ENCODE measurements at places on chromosomes 1 and 21.

- no peak for DNase-seq
Measured at GRCh38 chr1:58031416-58031815, 515.1 kb downstream of the OMA1 start.

DNA sequence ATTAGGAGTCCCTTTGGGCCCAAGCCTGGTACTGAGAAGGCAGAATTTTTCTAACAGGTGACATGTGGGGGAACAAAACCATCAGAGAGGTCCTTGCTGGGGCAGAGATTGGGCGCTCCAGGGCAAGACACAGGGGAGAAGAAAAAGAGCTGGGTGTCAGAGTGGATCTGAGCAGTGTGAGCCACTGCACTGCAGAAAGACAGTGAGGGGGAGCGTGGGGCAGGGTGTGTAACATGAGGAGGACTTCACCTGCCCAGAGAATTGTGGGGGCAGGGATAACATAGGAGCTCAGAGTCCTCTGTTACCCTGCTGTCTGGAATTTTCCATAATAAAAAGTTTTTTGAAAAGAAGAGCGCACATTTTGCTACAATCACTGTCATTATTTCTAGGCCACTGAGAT lies 25.5 kb upstream of the CSF3R start:
- DNase-seq, result no peak

- no peak for DNase-seq
Measured at GRCh38 chr1:219805191-219805590, 123.2 kb downstream of the SLC30A10 start.

GRCh38 chr1:230745071-230745470 lies 2.1 kb upstream of the CAPN9 start:
- DNase-seq, result no peak

GRCh38 chr1:53946252-53947171 lies at the start of gene LRRC42:
LRRC42 (plus strand) TSS chr1:53946350; CDS start chr1:53952000, 5,650 bp downstream.
- DNase-seq, result no peak

DNA sequence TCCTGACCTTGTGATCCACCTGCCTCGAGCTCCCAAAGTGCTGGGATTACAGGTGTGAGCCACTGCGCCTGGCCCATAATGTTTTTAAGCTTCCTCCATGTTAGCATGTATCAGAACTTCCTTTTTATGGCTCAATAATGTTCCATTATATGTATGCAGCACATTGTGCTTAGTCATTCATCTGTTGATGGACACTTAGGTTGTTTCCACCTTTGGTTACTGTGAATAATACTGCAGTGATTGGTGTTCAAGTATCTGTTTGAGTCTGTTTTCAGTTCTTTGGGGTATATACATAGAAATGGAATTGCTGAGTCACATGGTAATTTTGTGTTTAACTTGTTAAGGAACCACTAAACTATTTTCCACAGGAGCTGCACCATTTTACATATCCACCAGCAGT lies 17.7 kb downstream of the CMPK1 start:
- no peak for DNase-seq

- DNase-seq, result no peak
Measured at GRCh38 chr1:109771712-109772657, 8.3 kb upstream of the EPS8L3 start.

DNA sequence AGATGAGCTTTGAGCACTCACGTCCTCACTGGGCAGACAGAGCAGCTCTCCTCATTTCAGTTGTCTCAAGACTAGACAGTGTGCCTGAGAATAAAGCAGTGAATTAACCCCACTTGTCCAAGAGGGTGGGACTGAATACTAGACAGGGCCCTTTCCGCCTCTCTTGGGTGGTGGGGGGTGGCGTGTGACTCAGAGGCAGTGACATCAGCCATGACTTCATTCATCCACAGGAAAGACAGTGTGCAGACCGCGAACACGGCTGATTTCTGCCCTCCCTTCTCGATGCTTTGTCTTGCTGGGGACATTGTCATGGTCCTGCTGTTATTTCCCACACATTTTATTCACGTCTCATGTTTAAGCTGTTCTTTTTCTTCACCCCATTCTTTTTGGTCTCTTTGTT lies 64.9 kb downstream of the FGGY start:
- DNase-seq, result no peak

DNA sequence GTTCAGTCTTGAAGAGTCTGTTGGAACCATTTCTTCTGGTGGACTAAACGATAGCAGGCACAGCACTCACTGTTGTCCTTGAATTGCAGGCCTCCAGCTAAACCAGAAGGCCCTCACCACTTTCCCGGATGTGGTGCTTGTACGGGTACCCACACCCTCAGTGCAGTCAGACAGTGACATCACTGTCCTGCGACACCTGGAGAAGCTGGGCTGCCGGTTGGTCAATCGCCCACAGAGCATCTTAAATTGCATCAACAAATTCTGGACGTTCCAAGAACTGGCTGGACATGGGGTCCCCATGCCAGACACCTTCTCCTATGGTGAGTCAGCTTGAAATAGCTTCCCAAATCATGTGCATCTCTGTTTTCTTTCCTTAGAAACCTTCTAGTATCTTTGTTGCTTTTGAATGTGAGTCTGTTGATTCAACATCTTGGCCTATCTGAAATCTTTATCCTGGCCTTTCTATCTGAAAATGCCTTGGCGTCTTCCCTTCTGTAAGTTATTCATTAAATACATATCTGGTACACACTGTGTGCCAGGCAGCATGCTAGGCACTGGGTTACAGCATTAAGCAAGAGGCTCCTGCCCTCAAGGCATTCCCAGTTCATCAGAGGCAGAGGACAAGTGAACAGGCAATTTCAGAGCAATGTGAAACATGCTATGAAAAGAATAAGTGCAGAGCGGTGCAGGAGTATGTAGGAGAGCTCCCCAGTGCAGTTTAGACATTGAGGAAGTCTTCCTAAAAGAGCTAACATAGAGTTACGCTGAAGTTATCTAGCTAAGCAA lies 18.9 kb downstream of the RIMKLA start:
- no peak for DNase-seq

DNA sequence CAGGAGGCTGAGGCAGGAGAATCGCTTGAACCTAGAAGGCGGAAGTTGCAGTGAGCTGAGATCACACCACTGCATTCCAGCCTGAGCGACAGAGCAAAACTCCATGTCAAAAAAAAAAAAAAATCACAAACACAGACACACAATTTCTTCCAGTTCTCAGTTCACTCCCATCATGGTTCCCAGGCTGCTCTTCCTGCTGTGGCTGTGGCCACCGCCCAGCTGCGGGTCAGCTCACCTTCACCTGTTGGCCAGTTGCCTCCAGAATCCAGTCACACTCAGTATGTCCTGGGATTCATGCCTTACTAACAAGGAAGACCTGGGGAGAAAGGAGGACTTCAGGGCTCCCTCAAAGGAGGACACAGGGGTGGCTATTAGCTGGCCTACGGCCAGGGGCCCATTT lies 45.9 kb upstream of the SLC25A33 start:
- no peak for DNase-seq

DNA sequence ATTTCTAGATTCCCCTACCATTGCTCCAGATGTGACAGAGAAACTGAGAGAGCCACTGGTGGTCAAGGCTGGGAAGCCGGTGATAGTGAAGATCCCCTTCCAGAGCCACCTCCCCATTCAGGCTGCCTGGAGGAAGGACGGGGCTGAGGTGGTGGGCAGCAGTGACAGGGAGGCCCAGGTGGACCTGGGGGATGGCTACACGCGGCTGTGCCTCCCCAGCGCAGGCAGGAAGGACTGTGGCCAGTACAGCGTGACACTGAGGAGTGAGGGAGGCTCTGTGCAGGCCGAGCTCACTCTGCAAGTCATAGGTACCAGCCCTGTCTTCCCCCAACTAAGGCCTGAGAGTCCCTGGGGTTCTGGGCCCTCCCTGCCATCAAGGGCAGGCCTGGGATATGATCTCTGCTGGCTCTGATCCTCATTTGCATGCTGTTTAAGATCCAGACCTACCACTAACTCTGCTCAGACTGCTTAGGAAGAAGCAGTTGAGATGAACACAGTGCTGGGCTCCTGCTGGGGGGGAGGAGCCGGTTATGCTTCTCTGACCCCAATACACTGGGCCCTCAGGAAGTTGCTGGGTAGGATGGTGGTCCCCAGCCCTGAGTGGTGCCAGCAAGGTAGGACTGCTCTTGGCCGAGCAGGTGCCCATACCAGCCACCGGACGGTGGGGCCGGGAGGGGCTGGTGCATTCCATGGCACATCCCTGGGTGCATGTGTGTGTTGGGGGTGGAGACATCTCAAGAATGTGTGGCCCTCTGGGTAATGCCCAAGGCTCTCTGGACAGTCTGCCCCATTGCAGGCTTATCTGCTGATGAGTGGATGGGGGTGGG lies 25.1 kb downstream of the IGFN1 start:
- no peak for DNase-seq

DNA sequence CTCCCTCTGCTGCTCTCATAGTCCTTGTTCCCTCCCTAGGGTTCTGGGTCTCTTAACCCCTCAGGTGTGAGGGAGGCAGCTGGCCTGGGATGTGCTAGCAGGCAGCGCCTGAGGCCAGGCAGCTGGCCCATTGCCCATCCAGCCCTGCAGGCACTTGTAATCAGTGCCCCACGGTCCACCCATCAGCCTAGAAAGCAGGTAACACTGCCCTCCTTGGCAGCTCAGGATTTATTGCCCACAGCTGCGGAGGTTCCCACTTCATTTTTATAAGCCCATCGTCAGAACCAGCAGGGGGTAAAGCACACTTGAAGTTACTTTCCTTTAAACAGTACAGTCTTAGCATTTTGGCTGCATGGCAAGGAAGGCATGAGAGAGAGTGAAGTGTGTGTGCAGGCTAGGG lies 70.6 kb downstream of the TMEM53 start:
- DNase-seq, result no peak

DNA sequence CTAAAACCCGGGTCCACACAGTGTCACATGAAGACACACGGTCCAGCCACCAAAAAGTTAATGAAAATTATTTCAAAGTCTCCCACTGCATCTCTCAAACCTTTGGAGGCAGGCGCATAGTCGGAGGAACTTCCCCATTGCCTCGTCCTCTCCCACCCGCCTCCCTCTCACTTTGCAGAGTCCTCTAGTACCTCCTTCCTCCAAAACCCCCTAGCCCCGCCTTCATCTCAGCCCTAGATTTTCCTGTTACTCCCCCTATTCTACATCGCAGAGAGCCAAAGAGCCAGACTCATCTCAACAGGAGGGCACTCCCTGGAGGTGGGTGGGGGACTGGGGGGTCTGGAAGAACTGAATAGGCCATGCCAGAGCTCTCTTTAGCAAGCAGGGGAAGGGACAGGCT lies 79.3 kb downstream of the DISP3 start:
- no peak for DNase-seq

GRCh38 chr1:24562625-24563024 lies 6.7 kb downstream of the NCMAP start:
- peak; percentile 41 for DNase-seq

- DNase-seq, result no peak
Measured at GRCh38 chr1:19569786-19570185, 74.3 kb upstream of the NBL1 start.

DNA sequence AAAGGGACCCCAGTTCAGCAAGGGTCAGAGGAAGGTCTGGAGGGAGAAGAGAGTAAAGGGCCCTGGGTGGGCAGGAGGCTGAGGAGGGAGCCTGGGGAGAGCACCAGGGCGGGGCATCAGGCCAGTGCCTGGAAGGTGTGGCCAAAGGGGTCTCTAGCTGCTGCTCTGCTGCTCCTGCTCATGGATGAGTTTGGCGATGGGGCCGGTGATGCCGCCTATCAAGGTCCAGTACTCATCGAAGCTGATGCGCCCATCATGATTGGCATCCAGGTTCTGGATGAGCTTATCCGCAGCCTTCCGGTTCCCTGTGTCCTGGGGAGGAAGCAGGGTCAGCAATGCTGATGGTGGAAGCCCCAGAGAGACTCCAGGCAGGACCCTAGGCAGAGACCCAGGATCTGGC lies 5.6 kb downstream of the S100A16 start:
- no peak for DNase-seq

DNA sequence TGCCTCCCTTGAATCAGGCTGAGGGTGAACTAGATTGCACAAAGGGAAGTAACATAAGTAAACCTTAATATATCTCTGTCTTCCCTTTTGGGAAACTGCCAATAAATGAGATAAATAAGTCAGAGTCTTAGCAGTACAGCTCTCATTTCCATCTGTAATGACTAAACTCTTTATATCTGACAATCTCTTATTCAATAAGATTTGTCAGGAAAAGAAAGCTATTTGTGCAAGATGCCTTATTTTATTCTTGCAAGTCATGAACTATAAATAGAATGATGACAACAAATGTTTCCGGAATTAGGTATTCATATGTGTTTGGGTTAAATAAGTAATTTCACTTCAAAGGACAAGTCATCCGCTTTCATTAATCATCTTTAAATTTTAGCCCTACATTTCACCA lies 229.2 kb downstream of the PTGER3 start:
- DNase-seq, result no peak

DNA sequence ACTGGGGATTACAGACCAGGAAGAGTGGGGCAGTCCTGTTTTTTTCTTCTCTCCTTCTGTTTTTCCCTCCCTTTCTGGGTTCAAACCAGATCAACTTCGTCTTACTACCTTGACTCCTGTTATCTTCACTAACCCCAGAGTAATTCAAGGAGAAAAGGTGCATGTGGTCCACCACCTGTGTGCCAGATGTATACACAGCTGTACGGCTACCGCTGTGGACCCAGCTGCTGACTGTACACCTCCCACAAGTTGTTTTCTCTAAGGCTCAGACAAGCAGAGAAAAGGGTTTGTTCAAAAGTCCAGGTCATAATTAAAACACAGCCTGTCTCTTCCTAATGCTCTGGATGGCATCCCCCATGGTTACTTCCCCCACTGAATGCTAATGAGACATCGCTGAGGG lies 102.1 kb downstream of the LMX1A start:
- DNase-seq, result no peak

DNA sequence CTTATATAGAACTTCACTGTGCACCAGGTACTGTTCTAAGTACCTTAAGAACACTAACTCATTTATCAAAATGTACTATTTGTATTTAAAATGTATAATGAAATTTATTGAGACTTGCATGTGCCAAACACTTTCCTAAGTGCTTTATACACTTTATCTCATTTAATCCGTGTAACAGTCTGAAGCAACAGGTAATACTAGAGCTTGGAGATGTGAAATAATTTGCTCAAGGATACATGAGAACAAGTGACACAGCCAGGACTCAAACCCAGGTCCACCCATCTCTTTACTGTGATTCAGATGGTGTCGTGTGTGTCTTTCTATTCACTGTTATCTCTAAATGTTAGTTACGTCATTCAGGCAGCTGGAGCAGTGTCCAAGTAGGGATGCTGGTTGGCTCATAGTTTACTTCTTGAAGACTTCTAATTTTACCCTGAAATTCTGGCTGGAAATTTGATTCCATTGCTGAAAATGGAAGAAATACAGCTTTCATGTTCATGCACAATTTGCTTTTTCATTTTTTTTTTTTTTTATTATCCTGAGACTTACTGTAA lies 169.7 kb upstream of the UBE2U start:
- no peak for DNase-seq

DNA sequence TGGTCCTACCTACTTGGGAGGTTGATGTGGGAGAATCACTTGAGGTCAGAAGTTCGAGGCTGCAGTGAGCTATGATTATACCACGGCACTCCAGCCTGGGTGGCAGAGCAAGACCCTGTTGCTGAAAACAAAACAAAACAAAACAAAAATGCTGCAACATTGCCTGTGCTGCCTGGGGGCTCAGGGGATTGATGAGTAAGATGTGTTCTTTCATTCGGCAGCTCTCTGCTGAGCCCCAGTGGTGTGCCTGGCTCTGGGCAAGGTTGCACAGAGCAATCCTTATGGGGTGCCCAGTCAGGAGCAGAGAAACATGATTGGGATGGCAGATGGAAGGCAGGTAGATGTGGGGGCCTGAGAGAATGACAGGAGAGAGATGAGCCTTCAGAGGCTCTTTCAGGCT lies 28.6 kb upstream of the KDM4A start:
- no peak for DNase-seq

Data from left renal pelvis (tissue), 4 donors.